ENCODE measurements at places on chromosomes 12 and 14. TPM values are rescaled to one million over a fixed set of nuclear protein-coding genes. Genes with fewer than 3 reads are reported as not detected.

GRCh38 chr14:41392226-41392625 lies 214.4 kb upstream of the LRFN5 start:
- H3K4me3 ChIP-seq = no peak overlapping the region
- H3K27me3 ChIP-seq = no peaks in the 10 kb centered on the region
- no peaks in the 10 kb centered on the region for H3K36me3 ChIP-seq

Gene CLEC1A
- polyA plus RNA-seq = 4.8 TPM

- no peaks in the 10 kb centered on the region for H3K4me1 ChIP-seq
- H3K27ac ChIP-seq = no peak overlapping the region
- H3K27me3 ChIP-seq = peaks cover 18% of the 10 kb centered on the region
- H3K4me3 ChIP-seq = no peak overlapping the region
- H3K36me3 ChIP-seq = no peaks in the 10 kb centered on the region
- DNase-seq = no peak
Observed at GRCh38 chr14:98803196-98803595, 468.8 kb downstream of the BCL11B start.

Gene OTX2
- polyA plus RNA-seq = not detected

DNA sequence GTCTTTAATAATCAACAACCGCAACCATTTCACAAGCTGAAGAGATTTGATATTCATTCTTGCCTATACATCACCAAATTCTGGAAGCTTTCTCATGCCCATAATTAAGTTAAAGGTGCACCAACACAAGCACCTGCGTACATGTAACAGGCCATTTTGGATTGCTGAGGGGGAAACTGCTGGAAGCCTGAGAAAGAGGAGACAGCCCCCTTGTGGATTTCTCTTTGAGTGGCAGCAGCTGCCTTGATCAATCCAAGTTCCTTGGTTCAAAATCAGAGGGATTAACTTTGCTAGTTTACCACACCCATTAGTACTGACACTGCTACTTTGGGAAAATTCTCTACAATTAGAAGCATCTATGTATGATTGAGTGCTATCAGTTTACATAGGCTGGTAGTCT lies 321.1 kb downstream of the NOVA1 start:
- no peak overlapping the region for H3K27ac ChIP-seq
- H3K27me3 ChIP-seq = no peaks in the 10 kb centered on the region
- no peaks in the 10 kb centered on the region for H3K4me1 ChIP-seq

GRCh38 chr12:114692186-114693058 lies 8.4 kb upstream of the TBX3 start:
- peak overlapping the region; percentile 32 for H3K4me3 ChIP-seq
- H3K4me1 ChIP-seq = peaks cover 15% of the 10 kb centered on the region
- H3K36me3 ChIP-seq = no peaks in the 10 kb centered on the region
- no peak for DNase-seq
- peaks cover 100% of the 10 kb centered on the region for H3K27me3 ChIP-seq

Gene LAG3
- polyA plus RNA-seq = 0.13 TPM

Gene NKX2-8
- polyA plus RNA-seq = not detected

Gene SPX
- 11.2 TPM for polyA plus RNA-seq

Gene GPR65
- 0.29 TPM for polyA plus RNA-seq

Measured in heart right ventricle (tissue), 16 donors.